Kidney (tissue), 22 donors: ENCODE measurements at places on chromosomes 13 and 19. TPM values are rescaled to one million over a fixed set of nuclear protein-coding genes. Genes with fewer than 3 reads are reported as not detected.

GRCh38 chr19:7562646-7563393 lies 27.3 kb downstream of the PNPLA6 start:
- DNase-seq, result no peak

DNA sequence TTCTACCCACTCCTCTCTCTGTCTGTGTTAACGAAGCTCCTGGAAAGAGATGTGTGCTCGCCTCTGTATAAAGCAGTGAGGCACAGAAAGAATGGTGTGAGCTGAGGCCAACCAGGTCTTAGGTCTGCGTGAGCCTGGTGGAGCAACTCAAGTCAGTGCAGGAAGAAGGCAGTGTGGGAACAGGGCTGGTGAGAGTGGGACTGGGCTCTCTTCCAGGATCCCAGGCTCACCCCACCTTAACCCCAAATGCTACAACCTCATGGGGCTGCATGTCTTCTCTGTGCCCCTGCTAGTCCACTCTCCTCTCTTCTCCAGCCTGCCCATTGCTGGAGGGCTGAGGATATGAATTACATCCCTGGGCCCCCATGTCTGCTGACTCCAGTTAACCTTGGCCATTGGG lies 127.4 kb downstream of the DCT start:
- no peak for DNase-seq

- DNase-seq, result no peak
Observed at GRCh38 chr19:11856596-11857250, 8.2 kb downstream of the ZNF439 start.

GRCh38 chr19:56862741-56863140 lies 22.2 kb upstream of the PEG3 start:
- no peak for DNase-seq

DNA sequence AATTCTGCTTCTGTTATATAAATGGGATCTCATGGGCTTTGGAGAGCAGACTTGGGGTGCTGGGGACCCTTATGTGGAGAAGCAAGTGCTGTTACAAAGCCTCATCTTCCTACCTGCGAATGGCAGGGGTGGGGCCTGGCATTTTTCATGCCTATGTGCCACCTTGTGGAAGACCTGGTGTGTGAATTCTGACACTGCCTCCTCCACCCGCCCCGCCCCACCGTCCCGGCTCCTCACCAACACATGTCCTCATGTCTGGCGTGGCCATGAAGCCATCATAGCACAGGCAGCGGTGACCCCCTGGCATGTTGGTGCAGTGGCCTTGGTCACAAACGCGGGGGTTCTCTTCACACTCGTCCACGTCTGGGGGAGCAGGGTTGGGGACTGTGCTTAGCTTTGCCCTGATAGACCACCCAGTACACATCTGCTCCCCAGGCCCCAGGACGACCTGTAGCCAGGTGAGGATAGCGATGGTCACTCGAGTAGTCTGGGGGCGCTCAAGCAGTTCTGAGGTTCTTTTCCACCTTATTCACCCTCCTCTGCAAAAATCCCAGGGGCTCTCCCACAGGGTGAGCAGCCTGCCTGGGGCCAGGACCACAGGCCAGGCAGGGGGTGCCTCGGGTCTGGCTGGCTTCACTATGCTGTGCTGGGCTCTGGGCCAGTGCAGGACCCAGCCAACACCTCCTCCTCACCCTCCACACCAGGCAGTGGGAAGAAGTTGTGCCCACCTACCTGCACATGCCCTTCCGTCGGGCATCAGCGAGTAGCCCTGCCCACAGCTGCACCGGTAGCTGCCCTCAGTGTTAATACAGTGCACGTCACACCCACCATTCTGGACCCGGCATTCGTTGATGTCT lies 32.7 kb downstream of the FBN3 start:
- no peak for DNase-seq

DNA sequence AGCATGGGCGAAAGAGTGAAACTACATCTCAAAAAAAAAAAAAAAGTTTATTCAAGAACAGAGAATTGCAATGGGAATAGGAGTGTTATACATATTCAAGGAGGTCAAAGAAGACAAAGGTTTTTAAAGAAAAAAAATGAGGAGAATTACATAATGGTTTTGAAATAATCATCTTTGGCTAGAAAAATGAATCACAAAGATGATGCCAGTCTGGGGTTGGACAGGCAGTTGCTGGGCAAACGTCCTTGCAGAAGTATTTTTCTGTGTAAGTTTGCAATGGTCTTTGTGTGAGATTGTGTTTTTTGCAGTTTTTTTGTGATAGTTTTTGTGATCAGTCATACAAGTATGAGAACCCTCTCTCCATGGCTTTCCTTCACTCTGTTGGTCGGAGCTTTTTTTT lies 23.7 kb downstream of the LYPD3 start:
- no peak for DNase-seq

GRCh38 chr13:59261928-59262488 lies 901.7 kb downstream of the DIAPH3 start:
- no peak for DNase-seq

GRCh38 chr19:28367146-28367545 lies 845.8 kb downstream of the UQCRFS1 start:
- DNase-seq, result no peak

- peak; percentile 95 for DNase-seq
Observed at GRCh38 chr19:18300930-18301717, 19.7 kb upstream of the JUND start.

GRCh38 chr19:8700956-8701355 lies 2.4 kb upstream of the ACTL9 start:
- no peak for DNase-seq

GRCh38 chr13:112905086-112905485 lies 63.9 kb upstream of the MCF2L start:
- no peak for DNase-seq

GRCh38 chr19:13538601-13539253 lies 32.4 kb upstream of the CACNA1A start:
- DNase-seq, result no peak

- DNase-seq, result peak; percentile 32
Observed at GRCh38 chr19:34366738-34367623, 2.0 kb downstream of the GPI start.

GRCh38 chr19:14632286-14632685 lies 42.4 kb downstream of the ADGRE3 start:
- no peak for DNase-seq

DNA sequence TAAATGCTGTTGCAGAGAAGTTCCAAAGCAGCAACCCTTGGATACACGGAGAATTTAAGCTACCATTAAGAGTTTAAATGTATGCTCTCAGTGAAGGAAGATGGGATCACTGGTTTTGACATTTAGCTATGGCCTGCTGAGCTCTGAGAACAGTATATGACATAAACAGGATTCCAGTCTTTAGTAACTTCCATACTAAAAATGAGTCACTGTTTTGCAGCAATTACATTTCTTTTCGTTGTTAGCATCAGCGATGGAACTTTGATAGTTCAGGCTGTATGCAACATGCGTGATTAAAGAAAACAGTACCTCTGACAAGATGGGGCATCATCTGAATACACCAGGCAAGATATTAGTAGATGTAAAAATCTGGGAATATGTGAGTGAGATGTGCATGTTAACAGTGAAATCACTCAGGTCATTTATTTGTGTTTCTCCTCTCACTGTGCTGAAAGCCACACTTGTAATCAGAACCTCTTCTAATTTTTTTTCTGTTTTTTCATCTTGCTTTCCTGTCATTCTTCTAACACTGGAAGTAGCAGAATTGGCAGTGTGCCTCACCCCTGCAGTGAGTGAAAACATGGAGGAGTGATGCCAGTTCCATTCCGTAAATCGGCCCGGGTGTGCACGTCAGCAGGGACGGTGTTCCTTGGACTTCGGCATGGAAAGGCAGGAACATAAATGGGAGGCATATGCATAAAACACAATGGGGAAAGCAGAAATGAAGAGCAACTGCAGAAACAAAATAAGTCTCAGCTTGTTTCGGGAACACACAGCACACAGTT lies 361.5 kb downstream of the OXGR1 start:
- no peak for DNase-seq

GRCh38 chr13:24221007-24221406 lies 60.5 kb downstream of the SPATA13 start:
- no peak for DNase-seq

The GPR183 gene
- 11.8 TPM for total RNA-seq

The RDH8 gene
- not detected for total RNA-seq

The CLEC17A gene
- total RNA-seq, result 0.76 TPM

The ZNF98 gene
- total RNA-seq, result 1.2 TPM

The FCAR gene
- 1.8 TPM for total RNA-seq
